Stimulated activated CD4-positive, alpha-beta T cell treated with anti-CD3 and anti-CD28 coated beads, Interleukin-1b, Interleukin-23, amount 100 ng/mL, for 4 hours (primary cell): ENCODE measurements at places on chromosomes 4 and X.

DNA sequence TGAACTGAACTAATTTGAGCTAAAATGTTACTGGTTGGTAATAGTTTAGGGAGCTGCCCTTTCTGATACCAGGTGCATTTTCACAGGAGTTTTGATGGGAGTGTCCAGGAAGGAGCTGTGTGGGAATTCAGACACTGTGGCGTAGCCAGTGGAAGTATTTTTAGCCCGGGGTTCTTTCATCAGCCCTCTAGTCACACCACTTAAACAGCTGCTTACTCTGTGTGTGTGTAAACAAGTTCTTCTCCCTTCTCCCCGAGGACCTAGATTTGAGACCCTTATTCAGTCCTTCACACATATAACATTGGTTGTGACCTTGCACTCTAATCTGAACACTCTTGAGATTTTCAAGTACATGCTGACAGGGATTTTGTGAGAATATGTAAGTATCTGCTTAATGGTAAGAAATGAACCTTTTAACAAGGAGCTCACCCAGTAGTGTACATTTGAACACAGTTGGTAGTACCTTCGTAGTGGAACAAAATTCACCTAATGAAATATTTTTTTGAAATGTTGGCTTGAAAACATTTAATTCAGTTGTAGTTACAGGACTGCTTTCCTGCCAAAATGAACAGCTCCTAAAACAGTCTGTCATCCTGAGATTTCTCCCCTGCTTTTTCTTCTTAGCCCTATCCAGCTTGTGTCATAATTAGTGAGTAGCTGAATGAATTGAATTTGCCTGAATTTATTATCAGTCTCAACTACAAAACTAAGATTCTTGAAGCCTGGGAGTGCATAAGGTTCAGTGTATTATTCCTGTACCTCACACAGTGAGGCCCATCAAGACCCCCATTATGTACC, 61.8 kb downstream of the BMPR1B start:
- DNase-seq, result no peak

DNA sequence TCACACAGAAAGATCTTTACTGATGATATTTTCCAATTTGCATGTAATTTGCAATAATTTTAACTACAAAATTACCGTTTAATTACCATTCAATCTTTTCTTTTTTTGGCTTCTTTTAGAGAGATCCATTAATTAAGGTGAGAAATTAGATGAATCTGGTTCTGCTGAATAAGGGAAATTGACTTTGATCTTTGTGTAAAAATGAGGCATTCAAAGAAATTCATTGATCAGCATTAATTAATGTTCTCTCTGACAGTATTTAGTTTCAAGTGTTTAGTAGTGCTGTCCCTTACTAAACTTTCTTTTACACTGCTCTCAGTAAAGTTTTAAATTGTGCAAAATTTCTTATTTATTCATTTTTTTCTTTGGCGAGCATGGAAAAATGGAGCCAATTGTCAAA, 97.2 kb upstream of the KCTD8 start:
- DNase-seq, result no peak

DNA sequence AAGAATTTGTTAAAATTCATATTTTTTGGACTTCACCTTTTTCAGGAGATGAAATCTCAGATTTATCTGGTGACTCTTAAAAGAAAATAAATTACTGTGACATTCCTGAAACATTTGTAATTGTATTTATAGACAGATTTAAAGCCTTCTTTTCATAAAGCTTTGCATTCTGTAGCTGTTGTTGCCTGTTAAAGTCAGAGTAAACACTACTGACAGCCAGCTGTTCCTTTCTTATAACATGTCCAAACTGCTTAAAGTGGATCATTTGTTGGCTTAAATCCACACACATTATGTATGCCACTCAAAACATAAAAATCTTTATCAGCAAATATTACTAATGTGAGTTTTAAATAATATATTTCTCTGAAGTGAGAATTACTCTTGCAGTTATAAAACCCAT, 157.5 kb downstream of the TECRL start:
- DNase-seq, result no peak

DNA sequence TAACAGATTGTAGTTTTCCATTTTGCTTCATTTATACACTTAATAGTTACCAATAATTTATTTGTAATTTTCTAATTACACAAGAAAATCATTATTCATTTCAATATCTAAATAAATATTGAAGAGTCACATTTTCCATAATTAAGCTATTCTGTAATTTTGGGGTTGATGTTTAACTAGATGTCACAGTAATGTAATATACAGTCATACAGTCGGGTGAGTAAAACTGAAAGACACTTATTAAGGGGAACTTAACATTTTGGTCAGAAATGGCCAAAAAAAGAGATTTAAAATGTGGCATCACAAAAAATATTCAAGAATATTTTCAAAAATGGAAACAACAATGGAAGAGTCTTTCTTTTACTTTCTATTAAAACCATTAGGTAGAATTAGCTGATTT, 1080.3 kb downstream of the ARAP2 start:
- DNase-seq, result no peak

GRCh38 chr4:98452091-98452490, 190.9 kb downstream of the RAP1GDS1 start:
- no peak for DNase-seq

DNA sequence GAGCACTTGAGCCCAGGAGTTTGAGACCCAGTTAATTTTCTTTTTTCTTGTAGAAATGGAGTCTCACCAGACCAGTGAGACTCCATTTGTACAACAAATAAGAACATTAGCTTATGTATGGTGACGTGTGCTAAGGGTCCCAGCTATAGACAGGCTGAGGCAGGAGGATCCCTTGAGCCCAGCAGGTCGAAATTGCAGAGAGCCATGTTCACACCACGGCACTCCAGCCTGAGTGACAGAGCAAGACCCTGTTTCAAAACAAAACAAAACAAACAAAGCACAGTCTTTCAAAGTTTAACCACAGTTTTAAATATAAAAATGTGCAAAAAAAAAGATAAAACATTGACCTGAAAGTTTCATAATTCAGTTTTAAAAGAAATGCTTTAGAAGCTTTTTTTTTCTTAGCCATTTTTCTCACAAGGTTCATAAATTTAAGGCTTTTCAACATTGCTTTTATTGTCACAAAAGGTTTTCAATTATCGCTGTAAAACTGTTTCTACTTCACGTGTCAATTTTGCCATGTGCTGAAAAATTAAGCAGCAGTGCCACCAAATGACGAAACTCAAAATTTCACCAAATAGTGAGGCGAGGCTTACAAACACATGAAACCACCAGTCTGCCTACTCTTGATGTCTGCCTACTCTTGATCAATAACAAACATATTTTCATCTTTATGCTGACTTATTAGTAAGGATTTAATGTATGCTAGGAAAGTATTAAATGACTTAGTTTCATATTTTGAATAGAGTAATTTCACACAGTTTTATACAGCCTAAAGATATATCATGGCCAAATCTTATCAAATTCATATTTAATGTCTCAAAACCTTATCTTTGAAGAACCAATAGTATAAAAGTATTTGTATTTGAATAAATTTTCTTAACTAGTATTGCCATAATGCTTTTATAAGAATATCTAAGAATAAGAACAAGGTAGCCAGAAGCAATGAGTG, 126.3 kb downstream of the NEK1 start:
- DNase-seq, result no peak

GRCh38 chr4:88937081-88937480, 119.9 kb downstream of the FAM13A start:
- no peak for DNase-seq

DNA sequence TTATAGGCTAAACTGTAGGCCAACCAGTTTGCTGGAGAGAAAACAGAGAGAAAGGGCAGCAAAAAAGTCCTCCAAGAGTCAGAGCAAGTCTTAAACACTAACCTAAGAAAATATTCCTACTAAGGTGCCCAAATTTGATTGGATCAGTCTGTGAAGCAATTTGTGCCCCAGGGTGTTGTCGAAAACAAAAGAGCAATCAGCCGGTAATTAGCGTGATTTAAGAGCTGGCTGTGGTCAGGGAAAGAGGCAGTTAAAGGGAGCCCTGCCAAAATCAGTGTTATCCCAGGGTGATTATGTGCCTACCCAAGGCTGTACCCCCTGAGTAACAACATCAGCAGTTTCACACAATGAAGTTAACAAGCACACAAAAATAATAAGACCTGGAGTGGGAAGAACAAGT, 6.4 kb upstream of the BRWD3 start:
- no peak for DNase-seq
